ENCODE measurements at places on chromosomes 1 and 21. TPM values are rescaled to one million over a fixed set of nuclear protein-coding genes. Genes with fewer than 3 reads are reported as not detected.

GRCh38 chr1:110963691-110964454 is at the start of gene LRIF1:
Gene LRIF1 (minus strand): TSS chr1:110963922. CDS start chr1:110963688, 234 bp downstream.
- H3K4me3 ChIP-seq = peak within 1 kb of the TSS; percentile 70
- peak; percentile 51 for DNase-seq
- peaks cover 5% of the 10 kb centered on the region for H3K4me1 ChIP-seq
- H3K27me3 ChIP-seq = no peaks in the 10 kb centered on the region
- peak within 1 kb of the TSS; percentile 44 for H3K27ac ChIP-seq

DNA sequence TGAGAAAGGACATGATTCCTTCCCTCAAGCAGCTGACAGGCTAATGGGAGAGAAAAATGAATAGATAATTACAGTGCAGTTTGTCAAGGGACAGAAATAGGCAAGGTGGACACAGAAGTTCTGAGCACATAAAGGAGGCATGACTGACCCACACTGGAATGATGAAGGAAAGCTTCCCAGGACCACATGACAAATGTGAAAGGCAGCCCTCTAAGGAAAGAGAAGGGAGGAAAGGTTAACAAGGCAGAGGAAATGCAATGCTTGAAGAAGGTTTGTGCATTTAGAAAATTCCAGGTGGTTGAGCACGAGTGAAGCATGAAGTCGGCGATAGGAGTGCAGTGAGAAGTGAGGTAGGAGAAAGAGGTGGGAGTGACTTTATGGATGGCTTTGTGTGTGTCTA is 37.4 kb downstream of the LAMC2 start:
- H3K4me3 ChIP-seq = no peak overlapping the region
- no peak for DNase-seq
- H3K27me3 ChIP-seq = no peaks in the 10 kb centered on the region
- H3K4me1 ChIP-seq = peaks cover 13% of the 10 kb centered on the region

DNA sequence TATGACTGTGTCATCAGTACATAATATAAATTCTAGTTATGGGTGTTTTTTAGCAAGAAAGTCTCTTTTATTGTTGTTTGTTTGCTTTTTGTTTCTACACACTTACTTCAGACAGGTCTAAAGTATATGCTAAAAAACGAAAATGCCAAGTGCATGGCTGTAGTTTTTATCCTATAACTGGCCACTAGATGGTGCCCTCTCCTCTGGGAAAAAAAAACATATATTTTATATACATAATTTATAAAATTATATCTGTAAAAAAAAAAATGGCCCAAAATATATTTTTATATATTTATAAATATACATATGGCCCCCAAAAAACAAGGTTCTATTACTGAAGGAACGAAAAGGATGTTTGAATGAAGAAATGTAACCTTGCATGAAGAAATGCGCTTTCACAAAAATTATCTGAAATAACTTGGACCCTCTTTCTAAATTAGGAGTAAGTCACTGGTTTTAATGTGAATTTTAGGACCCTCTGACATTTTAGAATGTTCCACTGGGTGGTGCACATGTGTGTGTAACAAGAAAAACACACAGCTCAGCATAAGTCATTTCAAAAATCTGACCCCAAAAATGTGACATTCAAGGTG is 93.5 kb downstream of the TTLL7 start:
- H3K27me3 ChIP-seq = no peaks in the 10 kb centered on the region
- no peak overlapping the region for H3K27ac ChIP-seq
- H3K4me1 ChIP-seq = peaks cover 25% of the 10 kb centered on the region
- no peaks in the 10 kb centered on the region for H3K36me3 ChIP-seq
- no peak overlapping the region for H3K4me3 ChIP-seq

GRCh38 chr21:24716281-24716918 is 890.9 kb downstream of the MRPL39 start:
- H3K27me3 ChIP-seq = no peaks in the 10 kb centered on the region
- no peaks in the 10 kb centered on the region for H3K36me3 ChIP-seq
- peaks cover 8% of the 10 kb centered on the region for H3K4me1 ChIP-seq
- H3K27ac ChIP-seq = no peak overlapping the region

GRCh38 chr1:200022239-200022804 is 5.2 kb upstream of the NR5A2 start:
- no peak overlapping the region for H3K27ac ChIP-seq
- H3K4me1 ChIP-seq = peaks cover 4% of the 10 kb centered on the region

GRCh38 chr1:157403203-157403602 is 149.1 kb downstream of the FCRL5 start:
- H3K4me1 ChIP-seq = peaks cover 29% of the 10 kb centered on the region
- DNase-seq = peak; percentile 59
- H3K36me3 ChIP-seq = no peaks in the 10 kb centered on the region
- no peak overlapping the region for H3K4me3 ChIP-seq

- peaks cover 9% of the 10 kb centered on the region for H3K4me1 ChIP-seq
- H3K27me3 ChIP-seq = no peaks in the 10 kb centered on the region
- DNase-seq = no peak
These were observed 111.0 kb downstream of the GDAP2 start for GRCh38 chr1:117818456-117818855.

- H3K27ac ChIP-seq = no peak overlapping the region
- no peaks in the 10 kb centered on the region for H3K36me3 ChIP-seq
- H3K4me3 ChIP-seq = no peak overlapping the region
- H3K4me1 ChIP-seq = no peaks in the 10 kb centered on the region
These were observed 276.2 kb downstream of the KCNH1 start for GRCh38 chr1:210857705-210858104.

DNA sequence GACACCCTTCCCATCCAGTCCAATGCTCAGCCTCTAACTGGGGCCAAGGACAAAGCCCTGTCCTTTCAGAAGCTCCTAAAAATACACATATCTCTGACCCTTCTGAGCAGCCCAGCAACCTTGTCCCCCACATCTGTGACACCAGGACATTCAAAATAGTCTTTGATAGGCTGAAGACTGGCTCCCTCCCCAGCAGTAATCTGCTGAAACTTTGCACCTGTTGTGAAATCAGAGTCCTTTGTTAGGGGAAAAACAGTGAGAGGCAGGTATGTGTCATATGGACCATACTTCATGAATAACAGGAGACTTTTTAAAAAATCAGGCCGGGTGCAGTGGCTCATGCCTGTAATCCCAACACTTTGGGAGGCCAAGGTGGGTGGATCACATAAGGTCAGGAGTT is 82.4 kb upstream of the VAMP3 start:
- no peak overlapping the region for H3K27ac ChIP-seq
- no peaks in the 10 kb centered on the region for H3K36me3 ChIP-seq
- peaks cover 32% of the 10 kb centered on the region for H3K27me3 ChIP-seq
- no peak for DNase-seq
- H3K4me3 ChIP-seq = no peak overlapping the region
- no peaks in the 10 kb centered on the region for H3K4me1 ChIP-seq

DNA sequence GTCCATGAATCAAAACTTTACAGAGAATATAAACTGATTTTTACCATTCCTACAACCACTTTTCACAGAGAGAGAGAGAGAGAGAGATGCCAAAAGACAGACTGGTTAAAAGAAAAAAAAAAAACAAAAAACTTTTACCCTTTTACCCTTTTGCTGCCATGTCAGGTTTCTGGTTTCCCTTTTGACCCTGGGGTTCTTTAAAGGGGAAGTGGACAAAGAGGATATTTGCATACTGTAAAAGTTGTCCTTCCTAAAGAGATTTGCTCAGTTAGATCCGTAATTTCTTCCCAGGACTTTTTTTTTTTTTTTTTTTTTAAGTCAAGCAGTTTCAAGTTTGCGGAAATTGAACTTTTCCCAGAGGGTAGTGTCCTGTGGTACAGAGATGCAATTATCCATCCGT is 287.8 kb upstream of the RGS18 start:
- no peak overlapping the region for H3K4me3 ChIP-seq
- H3K27ac ChIP-seq = no peak overlapping the region
- no peaks in the 10 kb centered on the region for H3K27me3 ChIP-seq
- no peaks in the 10 kb centered on the region for H3K36me3 ChIP-seq
- no peak for DNase-seq

DNA sequence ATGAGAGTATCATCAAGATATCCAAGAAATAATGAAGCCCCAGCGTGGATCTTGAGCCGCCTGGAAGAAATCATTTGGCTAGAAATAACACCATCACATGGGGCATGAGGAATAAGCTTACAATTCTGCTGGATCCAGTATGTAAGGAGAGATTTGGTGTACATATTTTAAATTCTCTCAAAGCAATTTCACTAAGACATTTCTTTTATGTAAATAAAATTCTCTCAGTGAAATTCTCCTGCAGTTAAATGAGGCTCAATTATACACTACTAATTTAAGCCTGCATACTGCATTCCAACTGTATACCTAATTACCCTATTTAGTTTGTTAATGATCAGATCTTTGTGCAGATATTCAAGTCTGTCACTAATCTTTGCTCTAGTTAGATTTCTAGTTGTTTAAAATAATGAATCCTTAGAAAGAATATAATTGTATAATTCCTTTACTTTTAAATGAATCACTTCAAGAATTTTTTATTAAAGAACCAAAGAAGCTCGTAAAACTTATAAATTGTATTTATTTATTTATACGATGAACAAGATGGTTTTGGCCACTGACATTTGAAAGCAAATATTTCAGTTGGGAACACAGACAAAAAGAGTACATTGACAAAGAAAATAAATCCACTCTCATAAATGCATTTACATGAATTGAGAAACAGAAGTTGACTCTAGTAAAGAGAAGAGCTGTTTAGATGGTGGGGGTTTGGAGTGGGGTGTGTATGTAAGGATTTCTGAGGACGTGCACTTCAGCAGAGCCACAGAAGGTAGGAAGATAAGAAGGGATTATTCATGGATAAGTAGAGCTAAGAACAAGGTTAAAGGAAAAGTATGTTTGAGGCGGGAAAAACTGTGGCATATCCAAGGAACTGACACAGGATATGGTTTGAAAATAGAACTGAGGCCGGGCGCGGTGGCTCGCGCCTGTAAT is 466.8 kb downstream of the DSCAM start:
- H3K4me1 ChIP-seq = no peaks in the 10 kb centered on the region
- no peak for DNase-seq
- H3K36me3 ChIP-seq = peaks cover 5% of the 10 kb centered on the region

DNA sequence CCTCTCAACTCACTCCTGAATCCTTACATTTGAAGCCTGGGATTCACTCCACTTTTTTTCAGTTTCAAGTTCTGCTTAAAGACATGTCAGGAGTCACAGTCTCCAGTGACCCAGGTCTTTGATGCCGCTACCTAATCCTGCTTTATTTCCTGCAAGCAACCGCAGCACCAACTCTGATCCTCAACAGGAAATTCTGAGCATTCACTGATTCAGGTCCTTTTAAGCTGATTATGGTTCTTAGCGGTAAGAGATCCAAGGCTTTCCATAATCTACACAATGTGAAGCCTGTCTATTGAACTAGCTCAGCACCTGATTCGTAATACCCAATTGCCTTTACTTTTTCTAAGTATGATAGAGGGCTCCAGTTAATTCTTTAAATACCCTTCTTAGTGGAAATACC is 43.7 kb upstream of the PIGC start:
- DNase-seq = no peak
- H3K4me1 ChIP-seq = no peaks in the 10 kb centered on the region
- no peaks in the 10 kb centered on the region for H3K36me3 ChIP-seq
- peaks cover 59% of the 10 kb centered on the region for H3K27me3 ChIP-seq
- no peak overlapping the region for H3K4me3 ChIP-seq
- no peak overlapping the region for H3K27ac ChIP-seq

DNA sequence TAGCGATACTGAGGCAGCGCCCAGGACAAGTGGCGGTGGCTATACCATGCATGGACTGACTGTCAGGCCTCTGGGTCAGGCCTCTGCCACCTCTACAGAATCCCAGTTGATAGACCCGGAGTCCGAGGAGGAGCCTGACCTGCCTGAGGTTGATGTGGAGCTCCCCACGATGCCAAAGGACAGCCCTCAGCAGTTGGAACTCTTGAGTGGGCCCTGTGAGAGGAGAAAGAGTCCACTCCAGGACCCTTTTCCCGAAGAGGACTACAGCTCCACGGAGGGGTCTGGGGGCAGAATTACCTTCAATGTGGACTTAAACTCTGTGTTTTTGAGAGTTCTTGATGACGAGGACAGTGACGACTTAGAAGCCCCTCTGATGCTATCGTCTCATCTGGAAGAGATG is 3.2 kb upstream of the IL10RB start:
- no peak for DNase-seq
- peaks cover 16% of the 10 kb centered on the region for H3K4me1 ChIP-seq
- no peaks in the 10 kb centered on the region for H3K27me3 ChIP-seq
- peaks cover 7% of the 10 kb centered on the region for H3K36me3 ChIP-seq
- H3K27ac ChIP-seq = no peak overlapping the region

Gene VHLL
- total RNA-seq = 0.49 TPM

Gene LCK
- not detected for total RNA-seq

Gene TIAM1
- total RNA-seq = 9.0 TPM

Gene RNU1-4
- total RNA-seq = 1,539 TPM

Gene ANKRD65
- total RNA-seq = 0.86 TPM
